Endothelial cell of coronary artery (primary cell): ENCODE measurements at places on chromosomes 5 and 9. TPM values are rescaled to one million over a fixed set of nuclear protein-coding genes. Genes with fewer than 3 reads are reported as not detected.

Gene BTNL3
- total RNA-seq, result not detected in 2 replicates

Gene PLPP7
- total RNA-seq, result 0.90 and 3.3 TPM in 2 replicates

Gene TTLL11
- 2.7 and 4.8 TPM in 2 replicates for total RNA-seq

Gene MAMDC2
- 3.0 and 10.2 TPM in 2 replicates for total RNA-seq

Gene PCDHA10
- 0.45 and 0.56 TPM in 2 replicates for total RNA-seq

Gene PTGS1
- 0.81 and 1.8 TPM in 2 replicates for total RNA-seq

Gene DCANP1
- not detected in 2 replicates for total RNA-seq

Gene PDLIM4
- 50.3 and 63.1 TPM in 2 replicates for total RNA-seq

Gene ST8SIA4
- total RNA-seq, result 1.1 and 8.0 TPM in 2 replicates

Gene SLC34A3
- total RNA-seq, result not detected in 2 replicates

Gene SAXO1
- not detected in 2 replicates for total RNA-seq

Gene SHB
- 13.2 and 28.9 TPM in 2 replicates for total RNA-seq

Gene FCN2
- total RNA-seq, result not detected in 2 replicates

Gene FOXI1
- under 0.01 TPM in 1 of 2 replicates, not detected in the other for total RNA-seq

Gene PPP3R2
- total RNA-seq, result not detected in 2 replicates

Gene IL13
- total RNA-seq, result not detected in 2 replicates

Gene HACD4
- 0.45 and 0.56 TPM in 2 replicates for total RNA-seq

Gene HSD17B3
- not detected in 2 replicates for total RNA-seq

Gene ADAMTS2
- total RNA-seq, result 0.54 and 41.0 TPM in 2 replicates

Gene CDH18
- total RNA-seq, result under 0.01 and 0.18 TPM in 2 replicates
